ENCODE measurements at places on chromosomes 2 and 18.

GRCh38 chr2:117763804-117764203, 50.7 kb upstream of the DDX18 start:
- no peak for DNase-seq

DNA sequence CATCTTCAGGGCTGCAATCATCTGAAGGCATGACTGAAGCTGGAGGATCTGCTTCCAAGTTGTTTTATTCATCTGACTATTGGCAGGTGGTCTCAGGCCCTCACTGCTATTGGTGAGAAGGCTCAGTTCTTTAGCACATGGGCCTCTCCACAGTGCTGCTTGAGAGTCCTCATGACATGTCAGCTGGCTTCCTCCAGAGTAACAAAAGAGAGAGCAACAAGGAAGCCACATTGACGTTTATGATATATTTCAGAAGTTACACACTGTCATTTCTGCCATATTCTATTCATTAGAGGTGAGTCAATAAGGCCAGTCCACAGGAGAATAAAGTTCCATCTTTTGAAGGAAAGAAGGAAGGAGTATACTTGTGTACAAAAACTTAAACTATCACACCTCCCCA, 7.9 kb upstream of the SIGLEC15 start:
- no peak for DNase-seq

- DNase-seq = no peak
Observed at GRCh38 chr2:151974988-151975387, 123.9 kb downstream of the CACNB4 start.

- no peak for DNase-seq
Observed at GRCh38 chr2:174575124-174575776, 22.4 kb downstream of the WIPF1 start.

DNA sequence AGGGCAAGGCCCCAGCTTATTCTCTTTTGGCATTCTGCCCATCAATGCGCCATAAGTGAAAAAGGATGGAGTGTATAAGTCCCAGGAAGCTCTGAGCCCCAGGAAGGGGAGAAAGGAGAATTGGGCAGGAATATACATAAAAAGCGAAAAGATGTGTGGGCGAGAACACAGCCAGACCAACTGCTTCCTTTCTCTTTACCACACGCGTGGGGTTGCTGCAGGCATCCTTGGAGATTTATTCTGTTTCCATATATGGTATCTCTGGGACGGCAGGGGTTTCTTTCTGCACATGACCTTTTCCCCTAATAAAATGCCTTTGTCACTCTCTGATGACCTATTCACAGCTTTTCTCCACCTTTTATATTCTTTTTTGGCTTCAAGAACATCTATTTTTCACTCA, 440.5 kb downstream of the NBAS start:
- no peak for DNase-seq

- DNase-seq = no peak
Observed at GRCh38 chr2:63778391-63778790, 63.3 kb upstream of the UGP2 start.

DNA sequence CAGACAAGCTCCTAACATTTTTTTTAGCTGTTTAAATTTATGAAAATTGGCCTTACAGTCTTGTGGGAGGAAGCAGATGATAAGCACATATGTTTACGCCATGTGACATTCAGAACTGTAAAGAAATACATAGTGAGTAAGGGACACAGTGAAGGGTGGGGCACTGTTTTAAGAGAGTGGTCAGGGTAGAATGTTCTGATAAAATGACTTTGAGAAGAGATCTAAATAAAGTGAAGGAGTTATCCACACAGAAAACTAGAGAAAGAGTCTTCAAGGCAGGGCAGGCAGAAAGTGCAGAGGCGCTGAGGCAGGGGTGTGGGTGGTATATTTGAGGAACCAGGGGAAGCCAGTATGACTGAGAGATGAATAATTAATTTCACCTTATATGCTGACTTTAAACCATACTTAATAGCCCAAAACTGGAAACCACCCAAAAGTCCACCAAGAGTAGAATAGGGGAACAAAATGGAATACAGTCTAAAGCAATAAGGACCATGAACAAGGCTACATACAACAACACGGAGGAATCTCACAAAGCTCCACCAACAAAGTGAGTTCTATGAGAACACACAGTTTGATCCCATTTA, 8.6 kb downstream of the MREG start:
- DNase-seq = no peak

DNA sequence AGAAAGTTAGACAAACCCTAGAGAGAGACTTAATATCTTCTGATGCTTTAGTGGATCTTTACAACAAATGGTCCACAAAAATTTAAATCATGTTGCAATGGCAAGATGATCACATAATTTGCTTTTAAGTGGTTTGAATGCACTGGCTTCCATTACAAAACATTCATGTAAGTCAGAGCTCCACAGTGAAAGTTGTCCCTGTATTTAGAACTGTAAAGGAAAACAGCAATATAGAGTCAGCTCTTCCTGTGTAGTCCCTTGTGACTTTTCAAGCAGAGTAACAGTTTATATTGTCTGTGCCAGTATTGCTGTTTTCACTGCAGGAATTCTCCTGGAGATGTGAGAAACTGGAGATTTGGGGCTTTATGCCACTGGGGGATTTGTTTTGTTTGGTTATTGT, 77.7 kb downstream of the MEIS1 start:
- DNase-seq = no peak

DNA sequence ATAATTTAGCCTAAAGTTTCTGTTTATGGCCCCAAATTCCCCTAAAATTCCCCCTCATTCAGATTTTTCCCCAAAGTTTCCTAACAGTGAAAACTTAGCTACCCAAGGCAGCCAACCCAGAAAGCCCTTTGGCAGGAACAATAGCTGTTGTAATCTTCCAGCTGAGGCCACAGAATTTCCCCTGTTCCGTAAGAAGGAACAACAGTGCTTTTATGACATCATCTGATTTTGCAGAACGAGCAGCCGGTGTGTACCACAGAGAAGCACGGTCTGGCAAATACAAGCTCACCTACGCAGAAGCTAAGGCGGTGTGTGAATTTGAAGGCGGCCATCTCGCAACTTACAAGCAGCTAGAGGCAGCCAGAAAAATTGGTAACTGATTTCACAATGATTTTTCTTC, 6.3 kb downstream of the TNFAIP6 start:
- no peak for DNase-seq

- no peak for DNase-seq
Observed at GRCh38 chr2:14288016-14288415, 344.5 kb upstream of the LRATD1 start.

- no peak for DNase-seq
Observed at GRCh38 chr2:114769110-114769509, 326.7 kb downstream of the DPP10 start.

- peak; percentile 68 for DNase-seq
Observed at GRCh38 chr2:16664052-16664731, 1.4 kb downstream of the CYRIA start.

- no peak for DNase-seq
Observed at GRCh38 chr2:229874647-229875046, 47.2 kb downstream of the TRIP12 start.

DNA sequence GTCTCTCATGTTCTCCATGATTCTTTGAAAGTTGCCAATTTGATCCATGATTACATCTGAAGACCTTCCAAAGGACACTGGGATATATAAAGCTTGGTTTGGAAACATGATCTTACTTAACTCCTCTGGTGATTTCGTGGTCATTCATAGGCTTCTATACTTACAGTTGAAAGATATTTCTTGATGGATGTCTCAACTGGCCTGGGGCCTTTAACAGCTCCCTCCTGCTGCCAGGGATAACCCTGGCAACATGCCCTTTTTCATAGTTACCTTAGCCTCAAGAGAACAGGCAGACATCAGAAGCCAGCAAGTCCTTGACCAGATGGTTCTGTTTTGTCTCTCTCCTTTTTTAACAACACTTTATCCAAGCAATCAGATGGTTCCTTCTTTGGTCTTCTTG, 23.5 kb upstream of the MFF start:
- no peak for DNase-seq

DNA sequence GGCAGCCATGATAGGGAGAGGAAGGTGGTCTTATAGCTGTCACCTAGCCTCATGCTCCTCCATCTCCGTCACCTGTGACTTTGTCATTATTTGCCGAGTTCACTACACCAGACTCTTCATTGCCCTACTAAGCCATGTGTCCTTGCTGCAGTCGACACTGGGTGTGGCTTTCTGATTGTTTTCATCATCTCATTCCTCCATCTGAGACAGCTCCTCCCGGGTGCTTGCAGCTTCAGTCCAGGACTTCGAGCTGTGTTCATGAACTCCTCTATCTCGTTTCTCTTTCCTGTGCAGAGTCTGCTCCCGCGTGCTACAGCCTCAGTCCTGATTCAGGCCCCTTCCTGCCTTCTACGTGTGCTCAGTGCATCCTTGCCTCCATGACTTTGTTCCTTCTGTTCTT, 295.1 kb upstream of the TNP1 start:
- no peak for DNase-seq

DNA sequence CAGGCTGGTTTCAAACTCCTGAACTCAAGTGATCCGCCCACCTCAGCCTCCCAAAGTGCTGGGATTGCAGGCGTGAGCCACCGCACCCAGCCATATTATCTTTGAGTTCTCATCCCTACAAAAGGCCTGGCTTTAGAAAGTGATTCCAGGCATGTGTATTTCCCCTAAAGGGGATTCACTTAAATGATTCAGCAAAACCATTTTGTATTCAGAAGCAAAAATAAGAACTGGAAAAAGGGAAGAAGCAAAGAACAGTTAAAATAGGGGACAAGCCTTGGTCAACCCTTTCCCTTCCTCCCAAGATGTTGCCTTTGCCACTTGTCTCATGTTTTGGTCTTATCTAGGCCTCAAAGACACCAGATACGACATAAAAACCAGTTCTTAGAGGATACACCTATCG, 10.5 kb downstream of the TM4SF20 start:
- DNase-seq = no peak

Data from right forelimb (tissue), 1 donor.